NAMALWA (cell line): ENCODE measurements at places on chromosomes 13 and 19.

- peak; percentile 87 for DNase-seq
Measured at GRCh38 chr19:41785653-41786052, 10.7 kb upstream of the CEACAM3 start.

- no peak for DNase-seq
Measured at GRCh38 chr13:102729560-102730270, 34.9 kb upstream of the METTL21C start.

DNA sequence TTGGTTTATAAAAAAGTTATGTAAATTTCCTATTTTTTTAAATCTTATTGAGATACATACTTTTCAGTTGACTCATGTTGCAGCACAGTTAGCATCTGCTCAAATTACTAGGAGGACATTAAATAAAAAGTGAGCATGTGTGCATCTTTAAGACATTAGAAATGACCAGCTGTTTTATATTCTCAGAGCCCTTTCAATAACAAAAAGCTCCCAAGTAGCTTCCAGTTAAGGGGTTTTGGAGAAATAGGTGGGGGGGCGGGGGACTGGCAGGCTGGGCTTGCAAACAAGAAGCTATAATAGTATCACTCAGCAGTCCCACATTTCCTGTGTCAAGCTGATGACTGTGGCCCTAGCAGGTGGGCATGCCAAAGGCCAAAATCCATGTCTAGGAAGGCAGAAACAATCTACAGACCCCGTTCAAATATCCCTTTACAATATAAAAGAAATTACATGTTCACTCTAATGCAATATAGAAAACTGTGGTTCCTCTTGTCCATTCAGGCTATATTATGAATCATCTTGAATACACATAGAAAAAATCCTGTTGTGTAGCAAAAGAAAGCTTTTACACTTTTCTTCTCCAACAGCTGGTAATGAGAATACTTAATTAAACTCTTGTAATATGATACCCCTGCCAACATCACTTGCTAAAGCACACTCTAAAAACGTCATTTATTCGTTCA lies 1713.2 kb upstream of the SLC10A2 start:
- DNase-seq: no peak

DNA sequence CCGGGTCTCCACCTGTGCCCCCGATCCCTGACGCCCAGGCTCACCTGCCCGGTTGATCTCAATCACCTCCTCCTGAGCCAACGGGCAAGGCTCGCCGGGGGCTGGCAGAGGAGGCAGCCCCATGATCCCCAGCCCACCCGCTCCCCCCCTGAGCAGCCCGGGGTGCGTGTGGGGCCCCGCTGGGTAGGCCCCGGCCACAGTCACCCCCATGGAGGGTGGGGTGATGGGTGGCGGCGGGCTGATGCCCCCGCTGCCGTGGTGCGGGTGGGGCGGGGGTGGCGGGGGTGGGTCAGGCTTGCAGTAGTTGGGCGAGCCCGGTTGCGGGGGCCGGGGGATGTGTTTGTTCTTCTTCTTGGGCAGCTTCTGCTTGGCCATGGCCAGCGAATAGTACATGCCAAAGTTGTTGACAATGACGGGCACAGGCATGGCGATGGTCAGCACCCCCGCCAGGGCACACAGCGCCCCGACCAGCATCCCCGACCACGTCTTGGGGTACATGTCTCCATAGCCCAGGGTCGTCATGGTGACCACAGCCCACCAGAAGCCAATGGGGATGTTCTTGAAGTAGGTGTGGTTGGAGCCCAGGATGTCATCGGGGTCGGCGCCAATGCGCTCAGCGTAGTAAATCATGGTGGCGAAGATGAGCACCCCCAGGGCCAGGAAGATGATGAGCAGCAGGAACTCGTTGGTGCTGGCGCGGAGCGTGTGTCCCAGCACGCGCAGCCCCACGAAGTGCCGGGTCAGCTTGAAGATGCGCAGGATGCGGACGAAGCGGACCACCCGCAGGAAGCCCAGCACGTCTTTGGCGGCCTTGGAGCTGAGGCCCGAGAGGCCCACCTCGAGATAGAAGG lies 6.0 kb downstream of the KCNC3 start:
- DNase-seq: no peak

- no peak for DNase-seq
Measured at GRCh38 chr13:111278258-111278657, 42.2 kb upstream of the TEX29 start.

DNA sequence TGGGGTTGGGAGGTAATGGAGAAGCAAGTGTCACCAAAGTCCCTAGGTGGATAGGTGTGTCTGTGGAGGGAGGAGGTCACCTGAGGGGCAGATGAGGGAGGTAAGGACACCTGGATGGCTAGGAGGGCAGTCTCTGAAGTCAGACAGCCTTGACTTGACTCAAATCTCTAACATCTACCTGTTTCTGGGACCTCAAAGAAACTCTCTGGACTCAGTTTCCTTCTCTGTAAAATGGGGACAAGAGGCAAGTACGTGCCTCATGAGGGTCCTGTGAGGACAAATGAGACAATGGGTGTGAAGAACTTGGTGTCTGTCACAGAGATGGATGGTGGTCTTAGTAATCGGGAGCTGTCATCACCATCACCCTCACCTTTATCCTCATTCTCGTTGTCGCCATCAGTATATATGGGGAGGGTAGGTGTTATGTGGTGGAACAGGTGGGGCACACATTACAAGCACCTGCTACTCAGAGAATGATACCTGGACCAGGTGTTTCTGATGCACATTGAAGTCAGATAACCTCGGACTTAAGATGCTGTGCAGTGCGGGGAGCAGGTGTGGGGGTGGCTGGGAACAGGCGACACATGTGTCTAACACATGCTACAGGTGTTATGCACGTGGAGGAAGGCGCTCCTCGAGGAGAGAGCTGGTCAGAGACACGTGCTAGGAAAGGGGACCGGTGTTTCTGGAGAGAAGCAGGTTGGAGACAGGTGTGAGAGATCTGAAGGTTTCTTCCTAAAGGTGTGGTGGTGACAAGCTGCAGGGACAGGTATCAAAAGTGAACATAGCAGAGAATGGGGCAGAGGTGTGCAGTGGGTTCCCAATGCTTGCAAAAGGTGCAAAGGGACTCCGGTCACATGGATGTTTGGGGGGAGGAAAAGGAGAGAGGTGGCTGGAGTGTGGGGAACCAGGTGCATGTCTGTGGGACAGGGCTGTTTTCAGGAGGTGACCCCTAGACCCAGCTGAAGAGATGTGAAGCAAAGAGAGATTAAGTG lies 3.8 kb downstream of the ERFL start:
- no peak for DNase-seq

DNA sequence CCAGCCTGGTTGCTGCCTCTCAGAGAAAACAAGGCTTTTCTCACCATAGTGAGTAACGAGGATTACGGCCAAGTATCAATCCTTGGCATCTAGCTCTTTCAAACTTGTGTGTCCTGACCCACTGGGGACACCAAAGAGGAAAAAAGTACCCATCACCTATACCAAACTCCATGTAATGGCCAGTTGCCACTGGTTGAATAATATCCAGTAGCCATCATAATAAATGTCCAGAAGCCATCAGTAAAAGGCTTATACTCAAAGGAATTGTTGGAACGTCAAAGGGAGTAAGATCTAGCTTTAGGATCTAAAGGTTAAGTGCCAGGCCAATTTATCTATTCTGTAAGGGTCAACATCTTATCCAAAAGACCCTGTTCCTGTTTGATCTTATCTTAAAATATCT lies 91.1 kb downstream of the PTPRS start:
- DNase-seq: no peak

- peak; percentile 78 for DNase-seq
Measured at GRCh38 chr19:42401365-42402303, 11.5 kb upstream of the CNFN start.

DNA sequence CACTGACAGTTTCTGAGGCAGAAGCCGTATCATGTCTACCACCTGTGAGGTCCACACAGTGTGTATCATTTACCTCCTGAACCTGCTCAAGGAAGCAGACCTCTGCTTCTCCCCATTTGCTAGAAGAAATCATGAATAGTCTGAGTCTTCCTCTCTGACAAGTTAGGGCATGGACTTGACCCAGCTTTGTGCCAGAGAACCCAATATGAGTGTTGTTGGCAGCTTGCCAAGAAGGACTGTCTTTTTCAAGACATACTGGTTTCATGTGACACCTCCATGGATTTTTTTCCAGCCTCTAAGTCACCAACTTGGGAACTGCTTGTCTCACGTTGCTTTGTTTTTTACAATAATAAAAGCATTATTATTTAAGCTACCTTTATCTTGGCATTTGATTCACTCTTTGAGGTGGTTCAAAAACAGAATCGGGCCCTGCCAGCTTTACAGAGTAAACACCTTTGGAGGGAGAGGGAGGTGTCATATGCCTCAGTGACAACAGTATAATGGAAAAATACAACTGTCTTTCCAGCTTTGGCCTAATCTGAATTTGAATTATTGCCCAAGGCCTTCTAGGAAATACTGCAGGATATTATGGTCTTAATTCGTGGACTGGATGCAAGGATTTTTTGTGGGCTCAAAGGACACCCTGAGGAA lies 9.6 kb downstream of the ZNF211 start:
- no peak for DNase-seq

DNA sequence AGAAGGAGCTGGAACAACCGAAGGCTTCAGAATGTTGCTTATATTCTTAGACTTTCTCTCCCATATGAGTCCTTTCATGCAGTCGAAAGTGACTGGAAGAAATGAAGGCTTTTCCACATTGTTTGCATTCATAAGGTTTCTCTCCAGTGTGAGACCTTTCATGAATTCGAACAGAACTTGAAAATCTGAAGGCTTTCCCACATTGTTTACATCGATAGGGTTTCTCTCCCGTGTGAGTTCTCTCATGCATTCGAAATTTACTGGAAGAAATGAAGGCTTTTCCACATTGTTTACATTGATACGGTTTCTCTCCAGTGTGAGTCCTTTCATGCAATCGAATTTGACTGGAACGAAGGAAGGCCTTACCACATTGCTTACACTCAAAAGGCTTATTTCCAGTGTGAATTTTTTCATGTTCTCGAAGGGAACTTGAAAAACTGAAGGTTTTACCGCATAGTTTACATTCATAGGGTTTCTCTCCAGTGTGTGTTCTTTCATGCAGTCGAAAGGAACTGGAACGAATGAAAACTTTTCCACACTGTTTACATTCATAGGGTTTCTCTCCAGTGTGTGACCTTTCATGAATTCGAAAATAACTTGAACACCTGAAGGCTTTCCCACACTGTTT lies 21.5 kb downstream of the ZNF14 start:
- DNase-seq: no peak

- DNase-seq: no peak
Measured at GRCh38 chr19:34189917-34190425, 17.7 kb downstream of the LSM14A start.

- peak; percentile 80 for DNase-seq
Measured at GRCh38 chr19:55173714-55174409, 6.2 kb downstream of the SYT5 start.

GRCh38 chr19:18699403-18700054 lies 16.0 kb downstream of the CRTC1 start:
- DNase-seq: peak; percentile 22

DNA sequence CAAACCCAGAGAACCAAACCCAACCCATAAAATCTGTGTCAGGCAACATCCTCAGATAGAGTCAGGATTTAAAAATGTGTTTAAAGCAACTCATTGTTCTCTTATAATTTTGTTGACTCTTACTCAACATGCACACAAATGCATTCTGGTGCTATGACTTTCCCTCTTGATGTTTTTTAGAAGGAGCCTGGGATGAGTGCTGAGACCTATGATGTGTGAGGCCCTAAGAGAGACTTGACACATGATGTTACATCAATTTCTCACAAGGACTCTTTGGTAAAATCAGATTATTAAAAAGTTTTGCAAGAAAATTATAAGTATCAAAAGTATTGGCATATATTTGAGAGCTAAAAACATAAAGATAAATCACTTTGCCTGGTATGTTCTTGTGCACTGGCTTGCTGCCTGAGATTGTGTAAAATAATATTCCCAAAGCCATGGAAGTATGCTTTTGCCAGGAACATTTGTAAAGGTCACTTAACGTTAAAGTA lies 173.9 kb downstream of the DCLK1 start:
- DNase-seq: no peak

- DNase-seq: no peak
Measured at GRCh38 chr13:88281841-88282240, 610.7 kb downstream of the SLITRK5 start.

DNA sequence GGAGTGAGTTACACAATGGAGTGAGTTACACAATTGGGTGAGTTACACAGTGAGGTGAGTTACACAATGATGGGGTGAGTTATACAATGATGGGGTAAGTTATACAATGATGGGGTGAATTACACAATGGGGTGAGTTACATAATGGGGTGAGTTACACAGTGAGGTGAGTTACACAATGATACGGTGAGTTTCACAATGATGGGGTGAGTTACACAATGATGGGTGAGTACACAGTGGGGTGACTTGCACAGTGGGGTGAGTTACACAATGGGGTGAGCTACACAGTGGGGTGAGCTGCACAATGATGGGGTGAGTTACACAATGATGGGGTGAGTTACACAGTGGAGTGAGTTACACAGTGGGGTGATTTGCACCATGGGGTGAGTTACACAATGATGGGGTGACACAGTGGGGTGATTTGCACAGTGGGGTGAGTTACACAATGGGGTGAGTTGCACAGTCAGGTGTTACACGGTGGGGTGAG lies 52.5 kb upstream of the GAS6 start:
- no peak for DNase-seq

- DNase-seq: peak; percentile 52
Measured at GRCh38 chr13:94558716-94559115, 37.2 kb downstream of the TGDS start.

DNA sequence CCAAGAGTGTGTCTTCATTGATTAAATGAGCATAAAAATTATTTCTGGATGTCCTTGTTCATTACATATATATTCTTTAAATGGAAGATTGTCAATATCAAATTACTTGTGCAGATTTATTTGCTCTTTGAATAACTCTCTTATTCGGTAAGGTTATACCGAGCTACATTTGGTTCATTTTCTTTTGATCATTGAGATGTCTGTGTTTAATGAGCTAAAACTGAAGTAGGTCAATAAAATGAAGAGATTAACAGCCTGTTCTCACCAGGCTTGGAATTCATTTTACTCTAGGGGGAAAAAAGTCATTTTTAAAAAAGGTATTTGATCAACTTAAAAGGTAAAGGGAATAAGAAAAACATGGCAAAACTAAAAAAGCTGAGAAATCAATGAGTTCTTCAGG lies 10.6 kb downstream of the GPC5 start:
- DNase-seq: no peak

GRCh38 chr13:27472441-27472840 lies 22.1 kb upstream of the MTIF3 start:
- DNase-seq: no peak

DNA sequence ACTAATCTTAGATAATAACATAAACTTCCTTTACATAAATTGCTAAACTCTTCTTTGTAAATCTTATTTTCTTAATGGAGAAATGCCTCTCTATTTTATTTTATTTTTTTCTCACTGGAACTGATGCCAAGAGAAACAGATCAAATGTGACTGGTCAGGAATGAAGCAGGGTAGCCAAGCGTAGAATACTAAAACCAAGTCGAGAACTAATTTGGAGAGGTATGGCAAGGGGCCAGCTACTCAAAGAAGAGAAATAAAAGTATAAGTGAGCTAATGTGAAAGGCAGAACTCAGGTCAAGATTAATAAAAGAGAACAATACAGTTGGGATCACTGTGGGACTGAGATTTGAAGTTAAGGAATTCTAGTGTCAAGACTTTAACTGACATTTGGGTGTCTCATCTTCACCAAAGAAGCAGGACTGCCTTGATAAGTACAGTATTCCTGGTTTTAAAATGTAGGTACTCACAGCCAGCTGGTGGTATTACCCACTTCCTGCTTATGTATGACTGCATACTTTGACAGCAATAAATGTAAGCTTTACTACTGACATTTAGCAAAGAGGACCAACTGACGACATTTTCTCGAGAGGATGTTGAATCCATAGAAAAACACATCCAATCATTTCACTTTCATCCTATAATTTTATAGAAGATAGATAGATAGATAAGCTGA lies 1192.2 kb downstream of the EFNB2 start:
- DNase-seq: no peak

GRCh38 chr13:97344265-97345175 lies 89.4 kb upstream of the RAP2A start:
- peak; percentile 69 for DNase-seq
